ENCODE measurements at places on chromosomes 11 and 22.
A peak's percentile ranks its signal among the peaks of the same experiment; 100 is the strongest.

DNA sequence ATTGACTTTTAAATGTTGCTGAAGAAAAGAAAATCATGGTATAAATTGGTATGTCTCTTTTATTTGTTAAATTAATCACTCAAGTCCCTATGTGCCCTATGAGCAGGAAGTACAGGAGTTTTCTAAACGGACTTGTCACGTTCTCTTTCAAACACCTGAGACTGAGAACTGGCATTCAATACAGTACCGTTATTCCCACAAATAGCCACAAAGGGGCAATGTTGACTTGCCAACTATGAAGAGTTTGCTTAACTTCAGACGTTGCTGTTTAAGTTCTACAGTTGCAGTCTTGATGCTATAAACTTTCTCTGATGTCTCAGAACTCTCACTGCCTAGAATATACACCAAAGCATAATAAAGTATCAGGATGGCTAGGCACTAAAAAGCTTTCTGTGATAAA, 7.6 kb downstream of the OR56A1 start:
- peak; percentile 47 for DNase-seq

DNA sequence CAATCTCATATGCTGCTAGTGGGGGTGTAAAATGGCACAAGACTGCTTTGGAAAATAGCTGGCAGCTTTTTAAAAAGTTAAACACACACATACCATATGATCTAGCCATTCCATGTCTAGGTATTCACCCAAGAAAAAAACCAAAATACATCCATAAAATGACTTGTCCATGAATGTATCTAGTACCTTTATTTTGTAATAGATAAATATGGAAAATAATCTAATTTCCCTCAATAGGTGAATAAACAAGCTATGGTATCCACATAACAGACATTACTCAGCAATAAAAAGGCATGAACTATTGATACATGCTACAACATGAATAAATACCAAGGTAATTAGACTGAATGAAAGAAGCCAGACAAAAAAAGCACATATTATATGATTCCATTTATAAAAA, 22.9 kb downstream of the RNF141 start:
- no peak for DNase-seq

DNA sequence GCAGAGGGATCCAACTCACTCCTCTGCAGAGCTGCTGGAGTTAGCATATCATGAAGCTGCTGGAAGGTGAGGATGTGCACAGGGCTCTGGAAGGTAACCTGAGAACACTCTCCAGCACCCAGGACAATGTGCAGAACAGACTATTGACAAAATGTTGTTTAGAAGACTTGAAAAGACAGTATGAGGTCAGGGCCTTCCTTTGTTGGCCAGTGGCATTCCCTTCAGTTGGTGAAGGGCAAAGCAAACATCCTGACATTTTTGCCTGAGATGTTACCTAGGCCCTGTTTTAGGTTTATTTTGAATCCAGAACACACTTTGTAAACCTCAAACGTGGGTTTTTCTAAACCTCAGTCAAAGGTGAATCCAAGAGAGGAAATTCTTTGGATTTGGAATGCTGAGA, 67.8 kb downstream of the DEPDC5 start:
- DNase-seq, result no peak

GRCh38 chr11:624705-625635, at the start of gene CDHR5:
CDHR5 (minus strand) TSS chr11:624955; CDS start chr11:624902, 53 bp downstream.
- no peak for DNase-seq

DNA sequence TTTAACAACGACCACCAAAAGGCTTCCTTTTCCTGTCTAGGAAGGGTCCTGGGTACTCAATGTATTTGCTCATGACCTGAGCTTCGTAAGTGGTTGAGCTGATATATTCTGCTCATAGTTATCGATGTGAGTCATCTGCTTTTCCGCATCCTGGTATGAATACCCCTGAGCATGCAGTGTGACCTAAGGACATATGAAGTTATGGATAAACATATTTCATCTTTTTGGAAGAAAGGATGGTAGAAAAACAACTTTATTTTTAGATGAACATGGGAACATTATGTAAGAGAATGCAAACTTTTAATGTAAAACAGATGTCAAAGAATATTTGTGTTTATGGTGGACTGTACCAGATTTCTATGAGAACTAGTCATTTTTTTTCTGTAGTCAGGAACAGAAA, 28.4 kb downstream of the TRPC6 start:
- no peak for DNase-seq

DNA sequence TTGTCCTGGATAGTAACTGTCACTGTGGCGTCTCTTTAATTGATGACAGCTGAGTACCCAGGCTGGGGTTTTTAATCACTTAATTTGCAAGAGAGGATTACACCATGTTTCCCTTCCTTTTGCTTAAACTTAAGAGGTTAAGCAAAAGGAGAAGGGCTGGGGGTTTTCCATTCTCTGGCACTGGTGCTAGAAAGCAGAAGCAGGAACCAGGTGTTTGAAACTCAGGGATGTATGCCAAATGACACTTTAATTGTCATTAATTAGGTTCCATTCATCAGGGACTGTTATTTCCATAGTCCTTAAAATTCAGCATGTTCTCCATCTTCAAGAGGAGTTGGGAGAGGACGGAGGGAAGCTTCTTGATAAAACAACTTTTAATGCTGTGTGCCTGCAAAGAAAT, 746.2 kb downstream of the NELL1 start:
- DNase-seq, result no peak

- DNase-seq, result no peak
Measured at GRCh38 chr11:120448240-120448639, 63.3 kb upstream of the GRIK4 start.

DNA sequence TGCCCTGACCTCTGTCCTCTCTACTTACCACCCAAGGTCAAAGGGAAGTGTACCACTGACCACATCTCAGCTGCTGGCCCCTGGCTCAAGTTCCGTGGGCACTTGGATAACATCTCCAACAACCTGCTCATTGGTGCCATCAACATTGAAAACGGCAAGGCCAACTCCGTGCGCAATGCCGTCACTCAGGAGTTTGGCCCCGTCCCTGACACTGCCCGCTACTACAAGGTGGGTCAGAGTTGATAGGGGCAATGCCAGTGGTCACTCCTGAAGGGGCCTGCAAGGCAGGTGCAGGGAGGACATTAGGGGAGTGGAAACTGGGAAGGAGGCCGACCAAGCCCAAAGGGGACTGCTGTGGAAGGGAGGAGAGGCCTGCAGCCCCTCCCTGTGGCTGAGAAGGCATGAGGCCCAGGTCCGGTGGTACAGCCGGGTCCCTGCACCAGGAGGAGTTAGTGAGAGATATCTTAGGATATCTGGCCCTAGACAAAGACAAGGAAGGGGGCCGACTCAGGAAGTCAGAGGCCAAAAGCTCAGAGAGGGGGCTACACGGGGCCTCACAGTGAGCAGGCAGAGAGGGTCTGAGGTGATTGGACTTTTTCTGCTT, 17.9 kb downstream of the POLR3H start:
- no peak for DNase-seq

DNA sequence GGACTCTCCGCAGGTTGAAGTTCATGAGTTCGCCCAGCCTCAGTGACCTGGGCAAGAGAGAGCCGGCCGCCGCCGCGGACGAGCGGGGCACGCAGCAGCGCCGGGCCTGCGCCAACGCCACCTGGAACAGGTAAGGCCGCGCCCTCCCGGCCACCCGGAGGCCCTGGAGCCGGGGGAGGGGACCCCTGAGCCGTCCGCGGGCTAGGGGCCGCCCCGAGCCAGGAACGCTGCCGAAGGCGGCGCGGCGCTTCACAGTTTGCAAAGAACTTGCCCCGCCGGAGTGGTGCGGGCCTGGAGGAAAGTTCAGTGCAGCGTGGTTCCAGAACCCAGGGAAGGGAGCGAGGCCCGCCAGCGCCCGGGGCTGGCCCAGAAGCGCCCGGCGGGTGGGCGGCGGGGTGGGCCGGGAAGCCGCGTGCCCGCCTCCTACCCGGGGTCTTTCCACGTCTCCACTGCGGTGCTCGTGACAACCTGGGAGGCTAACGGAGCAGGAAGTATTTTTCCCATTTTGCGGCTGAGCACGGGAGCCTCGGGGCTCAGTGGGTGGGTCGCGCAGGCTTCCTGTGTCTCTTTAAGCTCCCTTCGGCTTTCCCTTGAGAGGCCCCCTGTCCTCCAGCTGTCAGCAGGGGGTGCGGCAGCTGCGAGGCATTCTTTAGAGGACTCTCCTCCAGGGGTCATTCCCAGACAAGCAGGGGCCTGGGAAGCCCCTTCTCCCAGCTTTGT, 635 bp downstream of the PRR5 start:
- DNase-seq, result no peak

DNA sequence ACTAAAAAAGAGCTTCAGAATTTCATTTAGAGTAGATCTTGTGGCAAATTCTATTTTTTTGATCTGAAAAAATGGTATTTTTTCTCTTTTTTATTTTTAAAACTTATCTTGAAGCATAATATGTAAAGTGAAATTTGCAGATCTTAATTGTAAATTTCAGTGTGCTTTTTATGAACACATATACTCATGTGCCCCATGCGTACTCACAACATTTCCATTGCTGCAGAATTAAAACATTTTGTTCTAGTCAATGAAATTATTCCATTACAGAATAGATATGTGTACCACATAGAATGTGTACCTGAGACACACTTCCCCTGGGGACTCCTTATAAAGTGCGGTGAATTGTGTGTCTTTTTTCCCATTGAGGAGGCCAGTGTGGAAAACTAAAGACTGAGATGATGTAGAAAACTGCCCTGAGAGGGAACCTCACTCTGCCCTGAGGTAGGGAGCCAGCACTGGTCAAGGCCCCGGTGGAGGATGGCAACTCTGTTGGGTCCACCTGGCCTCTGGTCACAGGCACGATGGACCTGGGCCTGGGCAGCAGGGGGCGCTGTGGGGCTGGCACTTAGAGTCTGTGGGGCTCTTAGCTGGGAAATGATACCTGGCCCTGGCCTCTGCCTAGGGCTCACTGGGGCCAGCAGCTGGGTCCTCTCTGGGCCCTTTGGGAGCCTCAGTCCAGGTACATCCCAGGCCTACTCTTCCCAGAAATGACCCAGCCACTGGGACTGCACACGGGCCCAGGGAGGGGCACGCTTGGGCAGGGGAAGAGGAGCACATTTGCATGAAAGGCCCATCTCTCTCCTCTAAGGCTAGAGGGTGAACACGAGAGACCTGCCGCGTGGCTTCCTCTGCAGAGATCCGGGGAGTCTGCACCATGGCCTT, 77.9 kb upstream of the TOP3B start:
- DNase-seq, result peak; percentile 24

- no peak for DNase-seq
Measured at GRCh38 chr11:86800076-86800959, at the start of gene PRSS23. PRSS23 (plus strand) TSS chr11:86800542; CDS start chr11:86807644, 7,102 bp downstream.

- no peak for DNase-seq
Measured at GRCh38 chr11:64088162-64089026, 52.7 kb downstream of the FLRT1 start.

DNA sequence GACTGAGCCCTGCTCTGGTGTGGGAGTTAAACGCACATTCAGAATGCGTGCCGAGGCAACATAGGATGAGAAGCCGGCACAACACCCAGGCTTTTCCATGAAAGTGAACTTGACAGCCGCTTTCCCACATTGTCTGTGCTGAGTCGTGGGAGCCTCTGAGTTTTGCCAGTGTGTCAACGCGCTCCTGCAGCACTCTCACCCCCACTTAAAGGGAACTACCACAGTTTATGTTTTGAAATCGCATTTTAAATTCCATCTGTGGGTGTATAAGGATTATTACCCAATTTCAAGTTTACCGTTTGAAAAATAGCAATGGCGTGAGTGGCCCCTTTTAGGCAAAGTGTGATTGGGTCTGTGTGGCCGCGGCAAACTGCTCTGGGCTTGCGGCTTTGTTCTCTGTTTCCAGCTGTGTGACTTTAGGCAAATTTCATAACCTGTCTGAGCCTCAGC, 81.5 kb downstream of the FBLN1 start:
- no peak for DNase-seq

GRCh38 chr11:114098927-114099326, 39.4 kb downstream of the ZBTB16 start:
- DNase-seq, result no peak

DNA sequence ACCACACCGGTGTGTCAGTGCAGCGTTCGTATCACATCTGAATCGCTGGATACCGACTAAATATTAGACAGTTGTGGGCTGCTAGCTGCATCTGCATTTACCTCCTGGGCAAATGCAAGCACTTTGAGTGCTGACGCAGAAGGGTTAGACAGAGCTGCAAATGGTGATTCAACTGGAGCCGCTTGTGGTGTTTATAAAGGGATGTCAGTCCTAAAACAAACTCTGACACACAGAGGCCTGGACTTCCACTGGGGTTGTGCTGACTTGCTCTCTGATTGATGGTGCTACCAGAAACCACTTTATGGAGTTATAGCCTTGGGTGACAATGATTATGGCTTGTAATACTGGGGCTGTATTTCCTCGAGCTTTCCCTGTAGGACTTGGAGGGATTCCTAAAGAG, 374.4 kb downstream of the NTM start:
- no peak for DNase-seq

DNA sequence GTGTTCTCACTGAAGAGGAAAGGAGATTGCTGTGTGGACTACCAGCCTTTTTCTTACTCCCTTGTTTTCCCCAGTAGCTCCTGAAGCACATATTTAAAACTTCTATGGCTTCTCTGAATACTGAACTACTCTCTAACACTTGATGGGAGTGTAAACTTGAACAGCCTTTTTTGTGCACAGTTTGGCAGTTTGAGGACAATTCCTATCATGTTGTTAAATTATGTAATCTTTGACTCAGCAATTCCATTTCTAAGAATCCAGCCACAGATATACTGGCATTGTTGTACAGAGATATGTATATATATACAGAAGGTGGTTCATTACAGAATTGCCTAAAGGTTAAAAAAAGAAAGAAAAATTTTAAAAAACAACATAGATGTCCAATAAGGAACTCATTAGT, 47.1 kb upstream of the EED start:
- no peak for DNase-seq

GRCh38 chr11:128594226-128594625, 6.9 kb upstream of the ETS1 start:
- DNase-seq, result no peak

DNA sequence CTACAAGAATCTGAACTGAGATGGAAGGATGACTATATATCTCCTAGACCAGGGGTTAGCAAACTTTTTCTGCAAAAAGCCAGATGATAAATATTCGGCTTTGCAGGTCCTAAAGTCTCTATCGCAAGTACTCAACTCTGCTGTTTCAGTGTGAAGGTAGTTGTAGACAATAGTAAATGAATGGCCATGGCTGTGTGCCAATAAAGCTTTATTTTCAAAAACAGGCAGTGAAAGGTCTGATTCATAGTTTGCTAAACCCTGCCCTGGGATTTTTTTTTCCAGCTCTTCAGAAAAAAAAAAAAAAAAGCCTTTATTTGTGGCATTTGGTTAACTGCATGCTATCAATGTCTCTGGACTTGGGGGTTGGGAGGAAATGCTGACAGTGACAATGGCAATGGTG, 37.5 kb downstream of the FAM227A start:
- DNase-seq, result no peak

- DNase-seq, result peak; percentile 33
Measured at GRCh38 chr11:67266449-67267187, at the start of gene GRK2. GRK2 (plus strand) TSS chr11:67266473; CDS start chr11:67266700, 227 bp downstream.

All from CD4-positive, alpha-beta T cell treated with Interleukin-2 at 100 ng/mL for 4 hours (primary cell).